ENCODE measurements at places on chromosomes 5 and 9. TPM values are rescaled to one million over a fixed set of nuclear protein-coding genes. Genes with fewer than 3 reads are reported as not detected.
A peak's percentile ranks its signal among the peaks of the same experiment; 100 is the strongest.

GRCh38 chr5:170252720-170253350, 20.1 kb downstream of the C5orf58 start:
- DNase-seq = no peak
- peaks cover 52% of the 10 kb centered on the region for H3K4me1 ChIP-seq
- H3K27ac ChIP-seq = no peak overlapping the region
- peaks cover 71% of the 10 kb centered on the region for H3K36me3 ChIP-seq

- no peaks in the 10 kb centered on the region for H3K4me1 ChIP-seq
- no peaks in the 10 kb centered on the region for H3K36me3 ChIP-seq
- H3K27me3 ChIP-seq = no peaks in the 10 kb centered on the region
These were observed 58.7 kb upstream of the CTSL start for GRCh38 chr9:87667164-87667738.

DNA sequence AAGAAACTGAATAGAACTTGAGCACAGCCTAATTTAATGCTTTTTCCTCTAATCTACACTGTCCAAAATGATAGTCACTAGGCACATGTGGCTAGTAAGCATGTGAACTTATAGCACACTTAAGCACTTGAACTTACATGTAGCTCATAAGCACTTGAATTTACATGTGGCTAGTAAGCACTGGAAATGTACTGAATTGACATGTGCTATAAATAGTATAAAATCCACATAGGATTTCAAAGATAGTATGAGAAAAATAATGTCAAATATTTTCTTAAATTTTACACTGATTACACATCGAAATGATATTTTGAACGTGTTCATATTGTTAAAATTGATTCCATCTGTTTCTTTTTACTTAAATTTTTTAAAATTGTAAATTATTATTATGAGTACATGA, 167.3 kb downstream of the CARTPT start:
- H3K27ac ChIP-seq = no peak overlapping the region
- no peaks in the 10 kb centered on the region for H3K4me1 ChIP-seq
- peaks cover 12% of the 10 kb centered on the region for H3K27me3 ChIP-seq
- no peaks in the 10 kb centered on the region for H3K36me3 ChIP-seq
- DNase-seq = no peak
- H3K4me3 ChIP-seq = no peak overlapping the region

GRCh38 chr5:138177941-138178515, 402 bp downstream of the BRD8 start:
- H3K4me1 ChIP-seq = peaks cover 24% of the 10 kb centered on the region
- DNase-seq = no peak
- H3K36me3 ChIP-seq = peaks cover 21% of the 10 kb centered on the region
- no peak overlapping the region for H3K4me3 ChIP-seq

DNA sequence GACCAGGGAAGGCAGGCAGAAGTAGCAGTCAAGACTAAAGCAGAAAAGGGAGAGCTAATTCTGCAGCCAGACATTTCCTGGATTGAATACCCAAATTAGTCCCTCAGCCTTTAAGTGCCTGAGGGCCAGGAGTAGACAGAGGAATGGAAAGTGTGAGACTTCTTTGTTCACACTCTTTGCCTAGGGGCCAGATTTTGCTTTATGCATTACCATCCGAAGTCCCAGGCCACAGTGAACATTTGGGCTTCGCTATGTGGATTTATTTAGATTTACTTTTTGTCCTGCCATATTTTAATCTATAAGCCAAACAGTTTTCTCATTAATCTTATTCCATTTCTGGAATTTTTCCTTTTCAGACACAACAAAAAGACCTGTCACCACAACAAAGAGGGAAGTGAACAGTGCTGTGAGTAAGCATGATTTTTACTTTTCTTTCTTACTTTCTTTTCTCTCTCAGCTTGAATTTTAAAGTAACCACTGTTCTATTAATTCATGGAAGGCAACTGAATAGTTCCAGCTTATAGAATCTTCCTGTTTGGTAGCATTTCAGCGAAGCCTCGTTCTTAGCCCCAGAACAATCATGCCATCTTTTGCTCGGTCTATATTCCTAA, 52.6 kb downstream of the PDCD1LG2 start:
- H3K27me3 ChIP-seq = no peaks in the 10 kb centered on the region
- DNase-seq = no peak
- H3K27ac ChIP-seq = peak overlapping the region; percentile 17
- H3K36me3 ChIP-seq = peaks cover 10% of the 10 kb centered on the region

- no peak for DNase-seq
These were observed 29.2 kb upstream of the ARHGEF28 start for GRCh38 chr5:73596705-73597328.

- peaks cover 12% of the 10 kb centered on the region for H3K36me3 ChIP-seq
- DNase-seq = no peak
- H3K4me1 ChIP-seq = no peaks in the 10 kb centered on the region
- H3K27me3 ChIP-seq = no peaks in the 10 kb centered on the region
- H3K4me3 ChIP-seq = no peak overlapping the region
- H3K27ac ChIP-seq = no peak overlapping the region
These were observed 79.2 kb downstream of the AGTPBP1 start for GRCh38 chr9:85662573-85662972.

DNA sequence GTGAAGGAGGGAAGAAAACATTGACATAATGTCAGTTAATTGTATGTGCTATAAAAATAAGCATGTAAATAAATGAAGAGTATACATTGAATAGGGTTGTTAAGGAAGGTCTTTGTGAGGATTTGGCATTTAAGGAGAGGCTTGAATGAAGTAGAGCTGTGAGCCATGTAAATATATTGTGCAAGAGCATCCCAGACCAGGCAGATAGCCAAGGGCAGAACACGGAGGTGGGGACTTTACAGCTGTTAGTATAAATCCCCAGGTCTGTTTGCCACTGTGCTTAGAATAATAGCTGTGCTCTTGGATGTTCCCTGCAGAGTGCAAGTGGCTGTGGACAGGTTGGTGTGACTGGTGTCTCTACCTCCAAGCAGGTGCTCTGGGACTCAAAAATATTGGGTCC, 211.7 kb downstream of the LRRC70 start:
- no peaks in the 10 kb centered on the region for H3K4me1 ChIP-seq
- no peak overlapping the region for H3K4me3 ChIP-seq
- no peak for DNase-seq
- H3K27me3 ChIP-seq = peaks cover 18% of the 10 kb centered on the region
- H3K36me3 ChIP-seq = no peaks in the 10 kb centered on the region

- H3K4me3 ChIP-seq = no peak overlapping the region
- no peaks in the 10 kb centered on the region for H3K36me3 ChIP-seq
- DNase-seq = no peak
- H3K27me3 ChIP-seq = peaks cover 21% of the 10 kb centered on the region
- H3K27ac ChIP-seq = no peak overlapping the region
- H3K4me1 ChIP-seq = no peaks in the 10 kb centered on the region
These were observed 9.7 kb upstream of the SMIM32 start for GRCh38 chr5:136202469-136203205.

- no peak overlapping the region for H3K4me3 ChIP-seq
- no peaks in the 10 kb centered on the region for H3K4me1 ChIP-seq
- no peaks in the 10 kb centered on the region for H3K36me3 ChIP-seq
- H3K27ac ChIP-seq = no peak overlapping the region
- DNase-seq = no peak
These were observed 15.0 kb downstream of the DCANP1 start for GRCh38 chr5:135432113-135432512.

GRCh38 chr5:51651889-51652288, 268.6 kb downstream of the ISL1 start:
- no peaks in the 10 kb centered on the region for H3K4me1 ChIP-seq
- no peak overlapping the region for H3K27ac ChIP-seq
- no peak overlapping the region for H3K4me3 ChIP-seq
- DNase-seq = no peak
- no peaks in the 10 kb centered on the region for H3K27me3 ChIP-seq
- H3K36me3 ChIP-seq = no peaks in the 10 kb centered on the region

GRCh38 chr9:112041536-112042243, 133.4 kb downstream of the SUSD1 start:
- peaks cover 32% of the 10 kb centered on the region for H3K4me1 ChIP-seq
- H3K27me3 ChIP-seq = no peaks in the 10 kb centered on the region
- H3K36me3 ChIP-seq = peaks cover 40% of the 10 kb centered on the region
- H3K4me3 ChIP-seq = no peak overlapping the region

DNA sequence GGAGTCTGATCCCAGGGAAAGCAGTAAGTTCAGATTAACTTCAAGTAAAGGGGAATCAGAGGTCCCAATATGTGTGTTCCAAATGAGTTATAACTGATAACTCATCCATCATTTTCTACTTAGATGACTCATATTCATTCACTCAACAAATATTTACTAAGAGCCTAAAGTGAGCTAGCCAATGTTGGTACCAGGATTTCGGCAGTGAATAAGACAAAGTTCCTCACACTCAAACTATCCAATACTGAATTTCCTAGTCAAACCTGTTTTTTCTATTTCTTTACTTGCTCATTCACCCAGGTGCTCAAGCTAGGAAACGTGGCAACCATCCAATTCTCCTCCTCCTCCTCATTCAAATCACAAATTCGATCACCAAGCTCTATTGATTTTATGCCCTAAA, 25.8 kb downstream of the FBXW2 start:
- DNase-seq = no peak
- no peaks in the 10 kb centered on the region for H3K27me3 ChIP-seq
- H3K4me1 ChIP-seq = peaks cover 43% of the 10 kb centered on the region
- H3K27ac ChIP-seq = peak overlapping the region; percentile 26
- H3K4me3 ChIP-seq = no peak overlapping the region
- H3K36me3 ChIP-seq = peaks cover 49% of the 10 kb centered on the region

DNA sequence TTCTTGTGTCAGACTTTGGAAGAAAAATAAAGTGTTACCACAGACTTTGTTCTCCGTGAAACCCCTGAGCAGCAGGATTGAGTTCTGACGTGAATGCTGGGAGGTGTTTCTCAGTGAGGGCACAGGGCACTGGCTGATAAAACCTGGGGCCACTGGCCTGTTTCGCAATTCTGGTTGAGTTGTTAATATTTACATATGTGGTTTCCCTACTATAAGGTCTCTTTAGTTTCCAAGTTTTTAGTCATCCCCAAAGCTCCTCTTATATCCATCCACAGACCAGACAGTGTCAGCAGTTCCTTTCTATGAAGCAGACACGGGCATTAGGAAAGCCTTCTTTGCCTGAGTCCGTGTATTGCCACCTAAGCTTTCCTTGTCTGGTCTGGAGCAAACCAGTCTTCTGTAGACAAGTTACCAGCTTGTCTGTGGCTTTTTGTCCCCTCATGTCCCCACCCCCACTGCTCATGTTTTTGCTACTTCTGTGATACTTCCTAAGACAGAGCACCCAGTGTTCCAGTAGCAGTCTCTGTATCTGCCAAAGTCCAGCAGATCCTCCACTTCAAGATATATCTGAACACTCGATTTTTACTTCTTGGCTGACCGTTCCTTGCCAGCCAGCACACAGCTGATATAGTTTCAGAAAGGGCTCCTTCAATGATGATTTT, 42.0 kb downstream of the ACO1 start:
- no peak overlapping the region for H3K4me3 ChIP-seq
- no peak for DNase-seq
- no peaks in the 10 kb centered on the region for H3K27me3 ChIP-seq
- peaks cover 18% of the 10 kb centered on the region for H3K36me3 ChIP-seq
- H3K4me1 ChIP-seq = peaks cover 6% of the 10 kb centered on the region
- H3K27ac ChIP-seq = peak overlapping the region; percentile 32

GRCh38 chr9:16515207-16515606, 355.3 kb downstream of the BNC2 start:
- no peaks in the 10 kb centered on the region for H3K27me3 ChIP-seq
- no peak overlapping the region for H3K4me3 ChIP-seq
- no peaks in the 10 kb centered on the region for H3K4me1 ChIP-seq
- no peaks in the 10 kb centered on the region for H3K36me3 ChIP-seq
- H3K27ac ChIP-seq = no peak overlapping the region
- DNase-seq = no peak

GRCh38 chr5:169091396-169091980, 209.5 kb downstream of the SLIT3 start:
- H3K36me3 ChIP-seq = no peaks in the 10 kb centered on the region
- H3K27ac ChIP-seq = no peak overlapping the region
- no peaks in the 10 kb centered on the region for H3K4me1 ChIP-seq
- no peaks in the 10 kb centered on the region for H3K27me3 ChIP-seq
- no peak for DNase-seq
- no peak overlapping the region for H3K4me3 ChIP-seq

DNA sequence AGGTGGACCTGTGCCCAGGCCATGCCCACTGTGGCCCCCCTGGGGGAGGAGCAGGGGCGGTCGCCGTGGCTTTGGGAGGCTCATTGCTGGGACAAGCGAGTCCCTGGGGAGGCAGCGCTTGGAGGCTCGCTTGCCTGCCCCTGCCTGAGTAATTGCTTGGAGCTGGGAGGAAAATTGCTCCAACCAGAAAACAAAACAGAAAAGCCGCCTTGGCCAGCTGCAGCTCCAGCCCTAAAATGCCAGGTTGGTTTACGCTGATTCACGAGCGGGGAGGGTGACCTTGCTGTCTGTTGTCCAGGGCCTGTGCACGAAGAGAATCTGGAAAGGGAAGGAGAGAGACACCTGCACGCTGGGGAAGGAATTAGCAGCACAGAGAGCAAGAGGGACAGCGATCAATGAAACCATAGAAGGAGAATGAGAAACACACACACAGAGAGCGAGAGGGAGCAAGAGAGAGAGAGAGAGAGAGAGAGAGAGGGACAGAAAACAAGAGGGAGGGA, 25.3 kb downstream of the NTNG2 start:
- H3K4me3 ChIP-seq = no peak overlapping the region
- no peaks in the 10 kb centered on the region for H3K36me3 ChIP-seq
- H3K27ac ChIP-seq = no peak overlapping the region
- peaks cover 15% of the 10 kb centered on the region for H3K27me3 ChIP-seq
- DNase-seq = no peak

DNA sequence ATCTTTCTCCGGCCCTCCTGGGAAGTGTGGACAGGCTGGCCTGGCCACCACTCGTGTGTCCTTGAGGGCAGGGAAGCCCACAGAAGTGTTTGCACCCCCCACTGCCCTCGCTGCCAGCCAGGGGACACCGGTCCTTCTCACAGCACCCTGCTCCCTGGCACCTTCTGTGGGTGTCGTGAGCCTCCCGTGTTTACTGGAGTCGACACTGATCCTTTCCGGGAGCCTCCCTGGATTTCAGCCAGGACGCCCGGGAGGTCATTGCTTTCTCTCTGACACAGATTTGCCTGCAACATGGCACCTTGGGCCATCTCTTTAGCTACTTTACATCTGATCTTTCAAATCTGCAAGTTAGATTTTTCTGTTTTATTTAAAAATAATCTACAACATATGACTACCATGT, 120.4 kb upstream of the CACNA1B start:
- DNase-seq = no peak
- H3K4me3 ChIP-seq = no peak overlapping the region
- H3K4me1 ChIP-seq = peaks cover 24% of the 10 kb centered on the region
- H3K27me3 ChIP-seq = no peaks in the 10 kb centered on the region
- peaks cover 71% of the 10 kb centered on the region for H3K36me3 ChIP-seq

- no peak overlapping the region for H3K4me3 ChIP-seq
- H3K27ac ChIP-seq = no peak overlapping the region
- peaks cover 1% of the 10 kb centered on the region for H3K27me3 ChIP-seq
- no peaks in the 10 kb centered on the region for H3K4me1 ChIP-seq
These were observed 80.9 kb upstream of the SNX2 start for GRCh38 chr5:122693963-122694362.

Gene MORN5
- not detected for total RNA-seq

Gene CDH6
- not detected for total RNA-seq

Gene IL12B
- total RNA-seq = not detected

Gene PCDHAC2
- not detected for total RNA-seq

Gene IGFBPL1
- total RNA-seq = not detected

Gene CTXN3
- total RNA-seq = not detected

Gene SCGB3A1
- 6.6 TPM for total RNA-seq

Gene C9orf50
- total RNA-seq = not detected

Gene ECPAS
- total RNA-seq = 71.1 TPM

All from activated naive CD8-positive, alpha-beta T cell treated with anti-CD3 and anti-CD28 coated beads, Interleukin-2, amount 10 ng/mL, durations not matched to agents 7 days and 5 days (primary cell).